ENCODE measurements at places on chromosomes 16 and 17.

- DNase-seq, result no peak
Measured at GRCh38 chr17:59397316-59398073, 66.0 kb downstream of the YPEL2 start.

DNA sequence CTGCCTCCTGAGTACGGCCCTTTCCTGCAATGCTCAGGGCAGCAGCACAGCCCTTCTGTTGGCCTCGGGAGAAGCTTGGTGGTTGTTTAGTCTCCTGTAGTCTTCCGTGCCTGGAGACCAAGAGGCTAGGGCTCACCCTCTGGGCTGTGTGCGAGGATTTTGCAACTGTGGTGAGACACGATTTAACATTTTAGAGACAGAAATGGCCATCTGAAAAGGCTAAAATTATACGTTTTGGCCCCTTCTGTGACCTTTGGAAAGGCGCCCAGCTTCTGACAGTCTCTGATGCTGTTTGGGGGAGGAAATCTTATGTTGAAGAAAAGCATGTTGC is 33.1 kb downstream of the FOXL1 start:
- DNase-seq, result no peak

GRCh38 chr16:79298894-79299799 is 301.4 kb downstream of the MAF start:
- DNase-seq, result no peak

DNA sequence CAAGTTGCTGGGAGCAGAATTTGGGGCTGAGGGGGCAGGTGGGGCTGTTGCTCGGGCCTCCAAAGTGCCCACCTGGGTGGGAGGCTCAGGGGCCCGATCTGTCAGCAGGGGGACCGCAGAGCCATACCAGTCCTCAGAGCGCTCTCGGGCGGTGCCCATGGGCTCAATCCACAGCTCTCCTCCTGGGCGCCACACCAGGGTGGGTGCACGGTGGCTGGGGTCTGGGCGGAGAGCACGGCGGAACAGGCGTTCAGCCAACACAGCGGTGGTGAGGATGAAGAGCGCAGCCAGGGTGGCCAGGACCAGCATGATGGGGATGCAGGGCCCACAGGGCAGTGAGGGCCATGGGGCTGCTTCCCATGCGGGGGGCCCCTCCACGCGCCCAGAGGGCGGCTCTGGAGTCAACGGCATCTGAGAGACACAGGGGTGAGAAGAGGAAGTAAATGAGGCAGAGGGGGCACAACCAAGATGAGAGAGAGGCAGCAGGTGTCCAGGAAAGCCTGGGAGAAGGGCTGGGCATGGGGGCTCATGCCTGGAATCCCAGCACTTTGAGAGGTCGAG is 1.2 kb downstream of the C16orf54 start:
- no peak for DNase-seq

GRCh38 chr17:76239538-76240274 is 587 bp downstream of the RNF157 start:
- no peak for DNase-seq

GRCh38 chr17:38703742-38704605 is 1.1 kb upstream of the MLLT6 start:
- no peak for DNase-seq

GRCh38 chr16:69404275-69404805 is 18.5 kb upstream of the TERF2 start:
- no peak for DNase-seq

DNA sequence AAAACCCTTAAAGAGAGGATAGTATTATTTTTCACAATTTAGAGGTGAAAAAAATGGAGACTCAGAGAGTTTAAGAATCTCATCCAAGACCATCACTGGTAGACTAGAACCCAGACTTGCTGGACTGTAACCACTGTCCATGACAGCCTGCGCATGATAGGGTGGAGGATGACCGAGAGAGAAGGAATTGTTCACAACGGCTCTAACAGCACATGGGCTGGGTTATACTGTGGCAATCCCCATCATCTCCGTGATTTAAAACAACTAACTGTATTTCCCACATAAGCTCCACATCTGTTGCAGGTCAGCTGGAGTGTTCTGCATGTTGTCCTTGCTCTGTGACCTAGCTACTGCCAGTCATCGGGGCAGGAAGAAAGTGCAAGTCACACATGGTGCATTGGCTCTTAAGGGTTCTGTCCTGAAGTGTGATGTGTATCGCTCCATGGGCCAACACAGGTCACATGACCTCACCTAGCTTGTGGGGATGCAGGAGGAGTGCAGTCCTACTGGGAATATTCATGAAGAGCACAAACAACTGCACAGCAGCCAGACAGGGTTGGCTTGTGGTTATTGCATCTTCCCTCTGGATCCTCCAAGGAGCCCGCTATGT is 131.2 kb upstream of the MPHOSPH6 start:
- no peak for DNase-seq

- no peak for DNase-seq
Measured at GRCh38 chr16:56363781-56364565, 61.4 kb downstream of the AMFR start.

GRCh38 chr17:79620207-79621038 is 9.6 kb upstream of the RBFOX3 start:
- DNase-seq, result no peak

All from non-pigmented ciliary epithelial cell (primary cell).